Lower lobe of right lung (tissue), 2 donors: ENCODE measurements at places on chromosomes 12 and 14. TPM values are rescaled to one million over a fixed set of nuclear protein-coding genes. Genes with fewer than 3 reads are reported as not detected.
A peak's percentile ranks its signal among the peaks of the same experiment; 100 is the strongest.

- H3K27me3 ChIP-seq: no peaks in the 10 kb centered on the region
- peak overlapping the region; percentile 47 for H3K27ac ChIP-seq
- no peak for DNase-seq
- H3K4me3 ChIP-seq: no peak overlapping the region
These were observed 153.0 kb upstream of the DIO3 start for GRCh38 chr14:101408077-101408831.

Gene ANKRD33
- total RNA-seq: not detected

DNA sequence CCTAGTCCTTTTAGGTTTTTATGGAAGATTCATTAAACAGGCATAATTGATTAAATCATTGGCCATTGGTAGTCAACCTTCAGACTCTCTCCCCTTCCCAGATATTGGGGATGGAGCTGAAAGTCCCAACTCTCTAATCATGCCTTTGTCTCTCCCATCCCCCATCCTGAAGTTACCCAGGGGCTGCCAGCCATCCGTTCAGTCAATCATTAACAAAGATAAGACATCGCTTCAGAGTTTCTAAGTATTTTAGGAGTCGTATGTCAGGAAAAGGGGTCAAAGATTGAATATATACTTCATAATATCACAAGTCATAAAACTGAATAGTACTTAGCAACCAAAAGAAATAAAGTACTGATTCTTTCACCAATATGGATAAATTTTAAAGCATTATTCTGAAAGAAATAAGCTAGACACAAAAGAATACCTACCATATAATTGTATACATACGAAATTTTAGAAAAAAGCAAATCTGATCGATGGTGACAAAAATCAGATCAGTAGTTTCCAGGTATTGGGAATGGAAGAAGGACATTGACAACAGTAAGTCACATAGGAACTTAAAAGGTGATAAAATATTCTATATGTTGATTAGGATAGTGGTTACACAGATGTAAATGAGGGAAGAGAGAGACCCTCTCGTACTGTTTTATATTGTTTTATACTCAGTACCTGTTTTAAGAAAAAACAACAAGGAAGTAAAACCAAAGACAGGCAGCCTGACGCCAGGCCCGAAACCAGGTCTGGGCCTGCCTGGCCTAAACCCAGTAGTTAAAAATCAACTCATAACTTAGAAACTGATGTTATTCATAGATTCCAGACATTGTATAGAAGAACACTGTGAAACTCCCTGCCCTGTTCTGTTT lies 414.4 kb downstream of the DAD1 start:
- no peaks in the 10 kb centered on the region for H3K4me1 ChIP-seq
- no peak for DNase-seq
- H3K4me3 ChIP-seq: no peak overlapping the region
- no peak overlapping the region for H3K27ac ChIP-seq
- H3K27me3 ChIP-seq: peaks cover 3% of the 10 kb centered on the region
- H3K36me3 ChIP-seq: no peaks in the 10 kb centered on the region

Gene ANKRD13A
- total RNA-seq: 62.5 TPM

GRCh38 chr12:88982694-88983093 lies 369.6 kb downstream of the DUSP6 start:
- H3K4me1 ChIP-seq: no peaks in the 10 kb centered on the region
- no peak overlapping the region for H3K27ac ChIP-seq
- H3K4me3 ChIP-seq: no peak overlapping the region
- no peaks in the 10 kb centered on the region for H3K27me3 ChIP-seq
- DNase-seq: no peak
- no peaks in the 10 kb centered on the region for H3K36me3 ChIP-seq
